ENCODE measurements at places on chromosomes 16 and 17.

- DNase-seq, result no peak
Measured at GRCh38 chr16:52309446-52310416, 237.2 kb downstream of the TOX3 start.

- DNase-seq, result no peak
Measured at GRCh38 chr16:15810949-15811348, 45.9 kb downstream of the MYH11 start.

DNA sequence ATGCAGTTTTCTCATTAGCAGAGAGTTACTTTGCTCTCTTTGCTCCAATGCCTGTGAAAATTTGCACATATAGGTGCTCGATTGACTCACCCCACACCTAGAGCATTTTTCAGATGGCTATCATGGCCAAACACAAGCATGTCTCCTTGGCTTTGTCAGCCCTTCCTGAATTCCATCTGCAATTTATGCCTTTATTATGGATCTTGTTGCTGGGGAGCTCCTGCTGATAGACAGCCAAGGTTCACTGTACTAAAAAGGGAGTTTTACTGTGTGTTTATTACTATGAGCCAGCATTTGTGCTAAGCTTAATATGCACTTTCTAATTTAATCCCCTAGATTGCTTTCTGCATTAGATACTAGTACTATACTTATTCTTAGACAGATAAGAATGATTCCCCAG lies 93.3 kb downstream of the TOX3 start:
- DNase-seq, result no peak

DNA sequence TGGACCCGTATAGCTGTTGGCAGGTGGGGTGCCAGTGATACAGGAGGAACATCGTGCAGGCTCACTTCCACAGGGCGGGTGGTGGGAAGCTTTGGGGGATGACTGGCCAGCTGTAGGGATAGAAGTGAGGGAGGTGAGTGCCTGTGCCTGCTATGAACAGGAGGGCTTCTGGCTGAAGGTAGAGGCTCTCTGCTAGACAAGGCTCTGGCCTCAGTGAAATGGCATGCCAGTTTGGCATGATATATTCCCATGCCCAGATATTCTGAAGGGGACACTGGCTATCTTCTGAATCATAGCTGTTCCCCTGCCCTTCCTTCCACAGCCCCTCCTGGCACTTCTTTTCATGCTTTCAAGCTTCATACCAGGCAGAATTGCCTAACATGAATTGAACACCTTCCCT lies 19.1 kb downstream of the PHAF1 start:
- DNase-seq, result no peak

- no peak for DNase-seq
Measured at GRCh38 chr17:13753771-13754170, 152.0 kb upstream of the HS3ST3A1 start.

GRCh38 chr17:67489273-67489672 lies 112.2 kb downstream of the PITPNC1 start:
- no peak for DNase-seq

- no peak for DNase-seq
Measured at GRCh38 chr17:40323391-40324381, 14.7 kb downstream of the RARA start.

DNA sequence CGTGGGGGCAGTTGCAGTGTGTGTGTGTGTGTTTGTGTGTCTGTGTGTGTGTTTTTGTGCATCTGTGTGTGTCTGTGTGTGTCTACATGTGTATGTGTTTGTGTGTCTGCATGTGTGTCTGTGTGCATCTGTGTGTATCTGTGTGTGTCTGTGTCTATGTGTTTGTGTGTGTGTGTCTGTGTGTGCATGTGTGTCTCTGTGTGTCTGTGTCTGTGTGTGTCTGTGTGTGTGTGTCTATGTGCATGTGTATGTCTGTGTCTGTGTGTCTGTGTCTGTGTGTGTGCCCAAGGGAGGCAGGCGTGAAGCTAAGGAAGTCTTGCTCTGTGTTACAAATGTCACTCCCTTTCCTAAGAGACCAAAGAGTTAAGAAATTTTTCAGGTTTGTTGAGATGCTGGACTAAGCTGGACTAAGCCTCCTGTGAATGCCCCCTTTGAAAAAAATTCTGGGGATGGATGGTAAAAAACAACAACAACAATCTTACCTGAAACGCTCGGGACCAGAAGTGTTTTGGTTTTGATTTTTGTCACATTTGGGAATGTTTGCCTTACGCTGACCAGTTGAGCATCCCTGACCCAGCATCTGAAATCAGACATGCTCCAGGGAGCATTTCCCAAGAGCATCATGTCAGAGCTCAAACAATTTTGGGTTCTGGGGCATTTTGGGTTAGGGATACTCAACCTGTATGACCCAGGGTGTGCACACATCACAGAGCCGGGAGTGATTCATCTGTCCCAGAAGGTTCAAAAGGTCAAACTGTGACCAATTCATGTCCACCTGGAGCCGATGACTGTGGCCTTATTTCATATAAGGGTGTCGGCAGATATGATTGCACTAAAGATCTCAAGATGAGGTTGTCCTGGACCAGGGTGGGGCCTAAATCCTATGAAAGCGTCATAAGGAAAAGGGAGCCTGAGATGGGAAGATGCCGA lies 48.6 kb upstream of the ZNF469 start:
- DNase-seq, result no peak

GRCh38 chr17:39636587-39636926 lies 387 bp upstream of the STARD3 start:
- no peak for DNase-seq

GRCh38 chr17:39167476-39167875 lies 1.5 kb upstream of the ARL5C start:
- DNase-seq, result no peak

GRCh38 chr16:75921281-75921680 lies 195.0 kb upstream of the CPHXL start:
- no peak for DNase-seq

- DNase-seq, result no peak
Measured at GRCh38 chr16:586047-586644, 3.7 kb upstream of the RAB40C start.

GRCh38 chr17:1582374-1582773 lies 19.8 kb upstream of the PITPNA start:
- no peak for DNase-seq

- no peak for DNase-seq
Measured at GRCh38 chr17:74750039-74750326, 1.6 kb downstream of the NHERF1 start.

- no peak for DNase-seq
Measured at GRCh38 chr17:42333053-42333452, 44.8 kb downstream of the STAT5A start.

DNA sequence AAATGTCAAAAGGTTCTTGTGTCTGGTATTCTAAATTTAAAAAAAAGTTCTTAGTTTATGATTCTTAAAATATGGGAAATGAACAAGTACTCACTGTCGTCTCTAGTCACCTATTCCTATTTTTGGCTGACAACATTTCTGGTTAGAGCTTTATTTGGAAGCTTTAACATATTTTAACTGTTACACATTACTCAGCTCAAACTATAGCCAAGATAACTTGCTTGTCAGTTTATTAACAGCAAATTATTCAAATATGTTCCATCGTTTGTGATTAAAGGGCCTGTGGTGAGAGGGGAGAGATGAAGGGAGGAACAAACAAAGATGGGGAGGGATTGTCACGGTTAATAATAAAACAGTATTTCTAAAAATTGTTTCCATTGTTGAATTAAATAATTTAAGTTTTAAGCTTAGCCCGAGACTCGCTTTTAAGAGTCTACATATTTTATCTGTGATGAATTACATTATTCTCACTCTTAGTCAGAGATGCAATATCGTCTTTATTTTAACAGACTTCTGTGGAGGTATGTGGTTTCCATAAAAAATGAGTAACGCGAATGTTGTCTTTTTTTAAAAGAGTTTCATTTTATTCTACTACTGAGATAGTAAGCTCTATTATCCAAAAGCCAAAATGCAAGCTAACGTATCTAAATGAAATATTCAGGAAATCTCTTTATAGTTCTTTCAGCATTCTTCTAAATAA lies 321.9 kb upstream of the PMFBP1 start:
- no peak for DNase-seq

DNA sequence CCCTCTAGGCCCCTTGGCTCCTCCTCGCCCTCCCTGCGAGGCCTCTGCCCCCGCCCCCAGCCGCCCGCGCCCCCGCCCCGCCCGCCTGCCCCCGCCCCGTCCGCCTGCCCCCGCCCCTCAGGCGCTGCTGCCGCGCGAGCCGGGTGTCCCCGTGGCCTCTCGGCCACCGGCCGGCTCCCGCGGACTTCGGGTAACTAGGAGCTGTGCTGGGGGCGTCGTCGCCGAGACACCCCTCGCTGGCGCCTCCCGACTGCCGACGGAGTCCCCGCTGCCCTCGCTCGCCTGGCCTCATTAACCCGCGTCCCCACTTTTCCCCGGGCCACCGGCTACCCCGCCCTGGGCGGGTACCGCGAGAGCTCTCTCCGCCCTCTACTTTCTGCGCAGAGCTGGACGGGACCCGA lies at the start of gene TLCD1:
Gene TLCD1, minus strand, starts transcription at position 8 of the 401 bp plus-strand sequence. CDS start 136 bp downstream, outside the sequence.
- peak; percentile 47 for DNase-seq

- DNase-seq, result no peak
Measured at GRCh38 chr16:78796221-78796866, 696.9 kb downstream of the WWOX start.

Data from activated CD4-positive, alpha-beta T cell treated with anti-CD3 and anti-CD28 coated beads for 1 hour (primary cell).